ENCODE measurements at places on chromosomes 1 and 21.

GRCh38 chr1:221698579-221699349, 43.1 kb downstream of the DUSP10 start:
- no peak for DNase-seq

GRCh38 chr21:45533846-45534635, 8.2 kb downstream of the SLC19A1 start:
- no peak for DNase-seq

GRCh38 chr1:17553975-17554700, 14.6 kb downstream of the ARHGEF10L start:
- no peak for DNase-seq

DNA sequence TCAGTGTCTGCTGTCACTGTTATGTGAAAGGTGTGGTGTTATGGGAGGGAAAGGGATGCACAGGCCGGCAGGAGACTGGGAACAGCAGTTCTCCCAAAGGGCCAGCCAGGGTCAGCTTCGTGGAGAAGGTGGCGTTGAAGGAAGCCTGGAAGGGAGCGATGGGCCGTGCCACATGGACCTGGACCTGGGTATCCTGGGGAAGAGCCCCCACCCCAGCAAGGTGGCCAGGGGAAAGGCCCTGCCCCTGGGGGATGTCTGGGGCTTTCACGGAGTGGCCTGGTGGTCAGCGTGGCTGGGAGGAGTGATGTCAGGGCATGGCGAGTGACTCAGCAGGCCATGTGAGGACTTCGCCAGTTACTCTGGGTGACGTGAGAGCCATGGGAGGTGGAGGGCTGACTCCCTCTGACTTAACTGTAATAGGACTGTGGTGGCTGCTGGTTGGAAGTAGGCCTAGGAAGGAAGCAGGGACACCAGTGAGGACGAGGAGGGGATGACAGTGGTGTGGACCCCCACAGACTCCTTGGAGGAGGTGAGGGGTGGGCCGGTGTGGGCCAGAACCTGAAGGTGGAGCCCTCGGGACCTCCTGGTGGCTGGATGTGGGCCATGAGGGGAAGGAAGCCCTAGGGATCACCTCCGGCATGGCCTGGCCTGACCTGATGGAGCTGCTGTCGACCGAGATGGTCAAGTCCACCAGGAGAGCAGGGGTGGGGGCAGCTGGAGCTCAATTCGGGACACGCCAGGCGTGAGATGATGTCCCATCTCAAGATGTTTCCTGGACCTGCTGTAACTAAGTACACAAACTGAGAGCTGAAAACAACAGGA, 54.5 kb downstream of the BACE2 start:
- no peak for DNase-seq

GRCh38 chr1:236689713-236690569, 3.6 kb downstream of the ACTN2 start:
- DNase-seq: no peak

GRCh38 chr1:175217721-175218531, 25.4 kb upstream of the KIAA0040 start:
- no peak for DNase-seq

DNA sequence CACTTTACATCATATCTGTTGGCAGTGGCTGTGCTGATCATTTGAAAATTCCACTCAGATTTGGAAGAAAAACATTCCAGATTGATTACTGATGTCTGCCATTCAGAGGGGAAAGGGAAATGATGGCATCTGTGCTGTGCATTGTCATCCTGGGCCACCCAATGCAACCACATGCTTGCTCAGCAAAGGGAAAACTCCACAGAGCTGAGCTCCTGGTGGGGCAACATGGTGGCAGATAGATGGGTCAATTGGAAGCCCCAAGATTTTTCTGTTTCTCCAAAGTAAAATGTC, 11.8 kb downstream of the OXCT2 start:
- no peak for DNase-seq

- no peak for DNase-seq
These were observed 40.2 kb downstream of the PLXNA2 start for GRCh38 chr1:208203848-208204609.

GRCh38 chr1:154558720-154559465, 431 bp upstream of the UBE2Q1 start:
- peak; percentile 98 for DNase-seq

- DNase-seq: no peak
These were observed at the start of gene CAMK1G for GRCh38 chr1:209583408-209583807. TSS of gene CAMK1G (plus strand) at chr1:209583714. CDS start at chr1:209594984, 11,270 bp downstream.

DNA sequence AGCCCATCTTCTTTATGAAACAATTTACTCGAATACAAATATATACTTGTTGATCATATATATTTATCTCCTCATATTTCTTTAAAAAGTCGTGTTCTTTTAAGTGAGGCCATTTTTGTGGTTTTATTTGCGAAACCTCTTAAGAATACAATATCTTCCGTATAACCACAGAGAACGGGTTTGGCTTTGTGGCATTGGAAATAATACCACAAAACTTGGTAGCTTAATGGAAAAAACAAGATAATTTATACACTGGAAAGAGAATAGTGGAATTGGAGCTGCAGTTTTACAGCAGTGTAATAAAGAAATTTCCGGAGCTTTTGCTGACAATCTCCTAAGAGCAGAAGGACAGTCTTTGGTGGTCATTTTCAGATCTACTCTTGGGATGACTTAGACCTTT, 29.4 kb downstream of the PTGFR start:
- no peak for DNase-seq

DNA sequence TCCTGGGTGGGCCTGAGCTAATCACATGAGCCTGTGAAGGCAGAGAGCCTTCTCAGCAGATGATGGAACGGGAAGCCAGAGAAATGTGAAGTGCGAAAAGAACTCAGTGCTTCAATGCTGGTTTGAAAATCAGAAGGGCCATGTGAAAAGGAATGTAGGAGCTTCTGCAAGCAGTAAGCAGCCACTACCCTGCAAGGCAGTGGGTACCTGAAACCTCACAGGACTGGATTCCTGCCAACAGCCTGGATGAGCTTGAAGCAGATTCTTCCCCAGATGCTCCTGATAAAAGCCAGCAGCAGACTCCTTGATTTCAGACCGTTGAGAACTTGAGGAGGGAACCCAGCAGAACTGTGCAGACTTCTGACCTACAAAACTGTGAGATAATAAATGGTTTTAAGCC, 158.6 kb downstream of the SYT2 start:
- DNase-seq: no peak

GRCh38 chr1:54219688-54220003, 19.7 kb downstream of the MRPL37 start:
- DNase-seq: no peak

- no peak for DNase-seq
These were observed 26.2 kb upstream of the PDC start for GRCh38 chr1:186487163-186487562.

GRCh38 chr21:35481005-35481404, 431.9 kb upstream of the RUNX1 start:
- no peak for DNase-seq

DNA sequence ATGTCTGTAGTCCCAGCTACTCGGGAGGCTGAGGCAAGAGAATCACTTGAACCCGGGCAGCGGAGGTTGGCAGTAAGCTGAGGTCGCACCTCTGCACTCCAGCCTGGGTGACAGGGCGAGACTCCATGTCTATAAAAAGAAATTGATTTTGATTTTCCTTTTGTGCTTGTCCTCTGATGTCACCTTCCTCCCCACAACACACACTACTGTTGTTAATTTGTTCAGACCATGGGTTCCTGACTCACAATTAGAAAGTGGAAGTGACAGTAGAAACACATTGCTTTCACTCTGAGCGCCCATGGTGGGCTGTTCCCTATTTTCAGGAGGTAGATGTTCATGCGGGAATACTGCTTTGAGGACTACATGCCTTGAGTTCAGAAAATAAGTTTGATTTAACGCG, 165.5 kb upstream of the KCNJ6 start:
- DNase-seq: no peak

DNA sequence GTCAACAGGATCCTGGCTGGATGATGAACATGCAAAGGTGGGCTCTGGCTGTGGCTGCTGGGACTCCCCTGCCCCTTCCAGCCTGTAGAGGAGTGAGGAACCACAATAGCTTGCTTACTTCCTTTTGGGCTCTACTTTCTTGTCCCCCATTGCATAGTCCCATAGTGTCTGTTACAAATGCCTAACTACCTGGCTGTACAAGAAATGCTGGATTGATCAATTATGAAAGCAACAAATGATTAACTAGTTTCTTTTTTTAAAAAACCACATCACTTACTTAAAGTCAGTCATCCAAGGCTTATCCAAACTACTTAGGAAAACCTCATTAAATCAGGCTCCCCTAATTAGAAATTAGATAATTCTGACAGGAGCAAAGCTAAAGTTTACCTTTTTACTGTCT, 514.1 kb upstream of the PKN2 start:
- DNase-seq: no peak

GRCh38 chr1:204350857-204351573, 8.7 kb downstream of the PLEKHA6 start:
- no peak for DNase-seq

GRCh38 chr1:227214207-227214606, 104.1 kb downstream of the CDC42BPA start:
- no peak for DNase-seq

- no peak for DNase-seq
These were observed 46.3 kb upstream of the VAV3 start for GRCh38 chr1:108011295-108011694.

- no peak for DNase-seq
These were observed 25.0 kb downstream of the C4BPA start for GRCh38 chr1:207129053-207129452.

DNA sequence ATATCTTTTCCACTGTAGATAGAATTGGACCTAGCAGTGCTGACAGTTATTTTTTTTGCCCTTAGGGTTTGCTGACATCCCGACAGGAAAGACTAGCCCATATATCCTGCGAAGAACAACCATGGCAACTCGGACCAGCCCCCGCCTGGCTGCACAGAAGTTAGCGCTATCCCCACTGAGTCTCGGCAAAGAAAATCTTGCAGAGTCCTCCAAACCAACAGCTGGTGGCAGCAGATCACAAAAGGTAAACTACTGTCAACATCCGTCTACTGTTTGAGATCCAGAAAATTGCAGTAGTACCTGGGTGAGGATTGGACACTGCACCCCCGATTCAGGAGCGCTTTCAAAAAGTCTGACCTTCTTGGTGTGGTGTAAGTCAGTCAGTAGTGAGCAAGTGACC, 55.8 kb downstream of the CENPF start:
- no peak for DNase-seq

GRCh38 chr21:39668369-39668768, 55.6 kb downstream of the B3GALT5 start:
- DNase-seq: no peak

Data from stimulated activated CD4-positive, alpha-beta T cell treated with anti-CD3 and anti-CD28 coated beads, Interleukin-15, amount 100 ng/mL, for 1 hour (primary cell).